Right ventricle myocardium superior (tissue), 1 donor: ENCODE measurements at places on chromosomes 5 and 9.

DNA sequence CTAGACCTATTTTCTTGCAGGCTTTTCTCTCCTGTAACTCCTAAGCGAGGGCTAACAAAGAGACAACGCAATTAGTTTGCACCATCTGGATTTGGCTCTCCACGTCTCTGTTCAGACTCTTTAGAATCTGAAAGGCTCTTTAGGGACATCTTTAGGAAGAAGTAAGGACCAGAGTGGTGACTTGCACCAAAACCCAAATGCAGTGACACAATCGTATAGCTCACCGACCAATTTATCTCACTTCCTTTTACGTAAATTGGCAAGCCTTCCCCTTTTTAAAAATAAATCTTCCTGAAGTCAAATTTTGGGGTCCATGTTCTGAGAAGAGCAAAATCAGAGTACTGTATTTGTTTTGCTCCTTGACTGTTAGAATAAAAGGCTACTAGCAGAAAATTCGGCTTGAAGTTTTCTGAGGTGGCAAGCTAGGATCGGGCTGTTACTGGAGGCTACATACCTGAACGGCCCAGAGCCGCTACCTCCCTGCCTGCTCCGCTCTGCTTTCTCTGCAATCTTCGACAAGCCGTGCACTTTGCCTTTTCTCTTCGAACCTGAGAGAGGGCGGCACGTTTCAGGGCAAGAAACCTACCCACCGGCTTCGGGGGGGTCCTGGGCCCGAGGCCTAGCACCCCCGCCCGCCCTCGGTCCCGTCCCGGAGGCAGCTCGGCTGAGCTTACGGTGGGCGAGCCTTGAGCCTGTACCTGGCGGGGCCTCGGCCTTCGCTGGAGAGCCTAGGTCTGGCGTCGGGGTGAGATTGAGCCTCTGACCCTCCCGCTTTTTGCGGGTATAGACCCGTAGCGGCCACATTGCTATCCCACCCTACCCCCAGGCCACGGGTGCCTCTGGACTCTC is 537 bp downstream of the MEIKIN start:
- DNase-seq, result no peak

- no peak for DNase-seq
Measured at GRCh38 chr5:66810848-66811261, 214.7 kb downstream of the MAST4 start.

DNA sequence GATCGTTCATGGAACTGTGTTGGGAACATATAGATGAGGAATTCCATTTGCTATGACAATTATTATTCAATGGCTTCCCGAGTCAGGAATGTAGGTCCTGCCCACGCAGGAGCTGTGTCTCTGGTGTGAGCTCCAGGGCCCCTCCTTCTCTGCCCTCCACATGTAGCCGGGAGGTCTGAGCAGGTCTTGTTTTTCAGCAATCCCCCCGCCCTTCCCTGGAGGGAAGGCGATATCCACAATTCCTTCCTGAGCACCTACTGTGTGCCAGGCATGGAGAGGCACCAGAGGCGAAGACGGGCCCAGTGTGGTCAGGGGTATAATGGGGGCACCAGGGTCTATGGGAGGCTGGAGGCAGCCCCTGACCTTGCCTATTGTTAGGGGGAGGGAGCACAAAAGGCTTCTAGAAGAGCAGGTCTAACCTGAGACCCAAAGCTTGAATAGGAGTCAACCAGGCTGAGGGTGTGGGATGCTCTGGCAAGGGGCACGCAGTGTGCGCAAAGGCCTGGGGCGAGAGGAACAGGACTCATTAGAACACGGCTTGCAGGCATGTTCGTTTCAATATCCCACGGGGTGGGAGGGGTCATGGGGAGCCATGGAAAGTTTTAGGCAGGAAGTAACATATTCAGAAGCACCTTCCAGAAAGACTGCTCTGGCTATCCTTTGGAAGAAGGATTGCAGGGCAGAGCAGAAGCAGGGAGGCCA is 154.9 kb downstream of the C9orf50 start:
- DNase-seq, result no peak

- no peak for DNase-seq
Measured at GRCh38 chr9:21580636-21581378, 98.7 kb upstream of the IFNE start.

DNA sequence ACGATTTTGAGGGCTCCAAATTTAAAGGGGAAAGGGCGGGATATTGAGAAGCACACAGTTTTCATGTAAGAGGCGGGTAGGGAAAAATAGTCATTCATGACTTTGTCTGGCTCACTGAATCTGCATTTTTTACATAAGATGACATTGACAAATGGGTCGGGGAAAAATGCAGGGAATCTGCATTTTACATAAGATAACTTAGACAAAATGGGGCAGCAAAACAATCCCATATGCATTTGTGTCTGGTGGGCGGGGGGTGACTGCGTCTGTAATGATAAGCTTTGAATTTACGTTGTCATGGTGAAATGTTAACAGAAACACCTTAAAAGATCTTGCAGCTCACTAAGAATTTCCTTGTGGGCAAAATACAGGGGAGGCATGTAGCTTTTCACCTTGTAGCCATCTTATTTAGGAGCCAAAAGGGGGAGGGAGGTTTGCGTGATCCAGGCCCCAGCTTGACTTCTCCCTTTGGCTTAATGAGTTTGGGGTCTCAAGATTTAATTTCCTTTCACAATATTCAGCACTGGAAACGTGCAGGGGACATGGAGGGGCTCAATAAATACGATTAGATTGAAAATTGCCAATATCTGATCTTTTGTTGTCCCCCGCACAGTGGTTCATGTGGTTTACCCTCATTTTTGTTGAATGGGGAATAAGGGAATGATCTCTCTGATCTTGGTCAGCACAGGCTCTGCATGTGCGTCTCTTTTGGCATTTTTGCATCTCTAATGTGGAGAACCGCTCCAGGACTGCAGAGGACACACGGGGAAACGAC is 41.1 kb upstream of the GADD45G start:
- no peak for DNase-seq

- DNase-seq, result no peak
Measured at GRCh38 chr9:133280392-133280791, 5.4 kb upstream of the ABO start.

GRCh38 chr5:116464144-116464708 is 110.4 kb downstream of the SEMA6A start:
- DNase-seq, result no peak

DNA sequence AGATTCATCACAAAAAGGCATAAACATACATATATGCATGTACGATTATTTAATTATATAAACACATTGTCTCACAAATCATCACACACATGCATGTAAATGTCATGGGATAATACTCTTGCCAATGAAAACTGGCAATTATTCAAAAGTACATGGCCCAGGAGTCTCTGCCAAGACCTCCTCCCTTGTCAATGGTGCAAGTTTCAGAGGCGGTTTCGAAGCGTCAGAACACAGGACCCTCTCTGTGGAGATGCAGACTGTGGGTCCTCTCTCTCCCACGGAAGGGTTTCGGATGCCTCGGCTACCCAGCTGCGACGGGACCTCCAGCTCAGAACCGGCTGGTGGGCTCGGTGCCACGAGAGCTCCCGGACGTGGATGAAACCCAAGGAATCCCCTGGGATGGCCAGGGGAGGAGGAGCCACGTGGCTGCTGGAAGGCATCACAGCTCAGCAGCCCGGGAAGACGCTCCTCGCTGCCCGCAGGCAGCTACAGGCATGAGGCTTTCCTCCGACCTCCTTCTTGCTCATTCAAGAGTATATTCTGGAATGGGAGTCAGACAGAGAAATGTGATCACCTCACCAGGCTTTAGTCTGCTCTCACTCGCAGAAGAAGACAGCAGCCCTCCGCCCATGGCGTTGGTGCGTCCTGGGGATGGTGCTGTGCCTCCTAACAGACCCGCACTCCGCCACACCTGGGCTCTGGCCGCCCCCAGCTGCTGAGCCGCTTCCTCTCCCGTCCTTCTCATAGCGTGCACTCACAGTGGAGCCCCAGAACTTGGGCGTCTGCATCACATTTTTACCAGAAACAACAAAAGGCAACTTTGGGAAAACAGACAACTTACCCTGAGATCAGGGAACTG is 308.8 kb downstream of the IRX2 start:
- DNase-seq, result no peak

GRCh38 chr5:94744906-94745305 is 126.4 kb downstream of the SLF1 start:
- no peak for DNase-seq

DNA sequence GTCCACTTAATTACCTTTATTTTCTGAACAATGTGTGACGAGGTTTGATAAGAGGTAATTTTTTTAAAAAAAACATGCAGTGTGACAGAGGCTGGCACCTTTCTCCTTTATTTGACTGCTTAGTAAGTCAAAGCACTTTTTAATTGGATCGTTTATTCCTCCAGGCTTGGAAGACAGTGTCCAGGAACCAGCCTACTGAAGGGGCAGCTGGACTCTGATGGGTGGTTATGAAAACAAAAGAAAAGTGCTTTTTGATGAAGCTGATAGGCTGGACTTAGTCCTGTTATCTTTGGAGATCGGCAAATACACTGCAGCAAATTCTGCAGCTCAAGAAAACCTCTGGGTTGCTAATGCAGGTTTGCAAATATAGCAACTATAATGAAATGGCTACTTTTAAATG is 141.7 kb downstream of the DCP2 start:
- DNase-seq, result no peak

- DNase-seq, result no peak
Measured at GRCh38 chr9:29126783-29127182, 1553.5 kb upstream of the C9orf72 start.

- DNase-seq, result no peak
Measured at GRCh38 chr5:14125262-14125661, 17.9 kb upstream of the TRIO start.
